Tibial nerve (tissue), 4 donors: ENCODE measurements at places on chromosomes 11 and 22. TPM values are rescaled to one million over a fixed set of nuclear protein-coding genes. Genes with fewer than 3 reads are reported as not detected.

Gene MISFA
- total RNA-seq = not detected

Gene HEPACAM
- total RNA-seq = 18.4 TPM

Gene NPTXR
- total RNA-seq = 7.6 TPM

Gene F2
- total RNA-seq = not detected

Gene OR52H1
- not detected for total RNA-seq

Gene HEPHL1
- not detected for total RNA-seq

Gene INS
- total RNA-seq = not detected

Gene MOGAT2
- total RNA-seq = not detected

Gene CBLIF
- total RNA-seq = not detected

Gene ANO5
- total RNA-seq = 1.0 TPM

DNA sequence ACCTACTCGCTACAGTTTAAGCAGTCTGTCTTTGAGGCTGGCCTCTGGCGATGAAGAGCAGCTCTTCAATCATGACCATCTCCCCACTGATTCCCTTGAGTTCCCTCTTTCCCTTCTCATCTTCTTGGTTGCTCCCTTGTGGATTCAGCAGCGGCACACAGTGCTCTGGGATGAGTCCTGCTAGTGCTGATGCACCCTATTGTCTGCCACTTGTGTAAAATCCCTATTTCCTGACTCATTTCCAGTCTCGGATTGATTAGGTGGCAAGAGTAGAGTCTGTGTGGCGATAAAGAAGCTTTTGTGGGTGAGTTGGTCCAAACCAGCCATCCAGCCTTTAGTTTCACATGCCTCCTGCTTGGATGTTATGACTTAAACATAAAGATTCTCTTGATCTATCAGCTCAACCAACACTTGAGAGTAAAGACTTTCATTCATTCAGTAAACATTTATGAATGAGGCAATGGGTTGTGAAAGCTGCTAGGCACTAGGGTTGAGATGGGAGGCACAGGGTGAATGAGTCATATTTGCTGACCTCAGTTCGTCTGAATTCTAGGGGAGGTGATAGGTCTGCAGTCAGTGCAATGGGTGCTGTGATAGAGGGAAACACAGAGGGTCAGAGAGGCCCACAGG, 219.4 kb upstream of the RAG2 start:
- no peak for DNase-seq

GRCh38 chr11:12235080-12235479, 124.7 kb downstream of the MICAL2 start:
- no peak for DNase-seq

- DNase-seq = no peak
Observed at GRCh38 chr11:81359476-81359875, 1374.2 kb downstream of the FAM181B start.

DNA sequence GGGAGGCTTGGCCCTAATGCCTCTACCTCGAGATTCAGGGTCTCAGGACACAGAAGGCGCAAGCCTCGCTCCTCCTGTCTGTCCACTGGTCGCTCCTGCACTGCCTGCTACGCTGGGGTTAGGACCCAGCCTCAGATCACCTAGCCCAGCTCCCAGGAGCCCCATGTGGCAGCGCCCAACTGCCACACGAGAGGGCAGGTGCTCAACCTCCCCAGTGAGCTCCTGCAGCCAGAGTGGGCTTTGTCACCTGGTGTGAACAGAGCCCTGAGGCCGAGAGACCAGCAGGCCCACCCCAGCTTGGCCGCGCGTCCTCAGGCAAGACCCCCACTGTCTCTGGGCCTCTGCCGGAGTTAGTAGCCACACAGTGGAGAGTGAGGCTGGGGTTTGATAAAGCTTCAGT, 21.7 kb upstream of the PPARA start:
- DNase-seq = no peak

GRCh38 chr11:94526645-94527438, 14.6 kb downstream of the C11orf97 start:
- no peak for DNase-seq

DNA sequence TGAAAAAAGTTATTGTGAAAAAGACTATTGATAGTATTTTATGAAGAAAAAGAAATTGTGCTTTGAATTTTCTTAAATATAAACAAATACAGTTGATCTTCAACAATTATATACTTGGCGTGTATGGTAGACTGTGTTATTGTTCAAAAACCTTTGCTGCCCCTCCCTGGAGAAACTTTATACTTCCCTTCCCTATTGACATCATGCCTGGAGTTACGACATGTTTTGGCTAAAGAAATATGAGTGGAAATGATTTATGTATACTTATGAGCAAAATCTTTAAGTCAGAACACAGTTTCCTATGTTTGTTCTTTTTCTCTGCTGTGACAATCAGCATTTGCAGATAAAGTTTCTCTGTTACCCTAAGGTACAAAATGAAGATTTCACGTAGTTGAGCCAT, 243.8 kb downstream of the TMEM135 start:
- DNase-seq = peak; percentile 38

DNA sequence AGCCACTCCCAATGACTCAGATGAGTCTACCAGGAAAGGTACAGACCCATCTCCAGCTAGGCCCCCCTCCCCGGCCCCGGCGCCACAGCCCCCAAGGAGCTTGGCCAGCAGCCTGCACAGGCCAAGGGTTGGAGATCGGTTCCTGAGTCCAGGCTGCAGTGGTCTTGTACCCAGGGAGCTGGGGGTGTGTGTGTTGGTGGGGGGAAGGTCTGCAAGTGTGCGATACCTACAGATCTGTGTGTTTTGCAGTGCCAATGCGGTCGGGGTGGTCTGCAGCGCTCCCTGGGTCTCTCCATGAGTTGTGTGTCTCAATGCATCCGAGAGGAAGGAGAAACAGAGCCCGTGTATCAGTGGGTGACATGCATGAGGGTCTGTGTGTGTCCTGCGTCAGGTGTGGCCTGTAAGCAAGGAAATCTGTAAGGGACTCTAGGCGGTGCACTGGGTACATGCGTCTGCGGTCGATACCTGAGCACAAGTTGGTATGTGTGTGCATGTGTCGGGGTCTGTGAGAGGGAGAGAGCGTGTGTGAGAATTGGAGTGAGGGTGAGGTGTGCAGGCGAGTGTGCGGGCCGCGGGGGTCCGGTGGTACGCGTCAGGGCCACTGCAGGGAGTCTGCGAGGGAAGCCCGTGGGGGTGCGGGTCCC, 645 bp downstream of the CDC42BPG start:
- no peak for DNase-seq

- no peak for DNase-seq
Observed at GRCh38 chr11:66967670-66968425, 7.3 kb upstream of the C11orf86 start.

DNA sequence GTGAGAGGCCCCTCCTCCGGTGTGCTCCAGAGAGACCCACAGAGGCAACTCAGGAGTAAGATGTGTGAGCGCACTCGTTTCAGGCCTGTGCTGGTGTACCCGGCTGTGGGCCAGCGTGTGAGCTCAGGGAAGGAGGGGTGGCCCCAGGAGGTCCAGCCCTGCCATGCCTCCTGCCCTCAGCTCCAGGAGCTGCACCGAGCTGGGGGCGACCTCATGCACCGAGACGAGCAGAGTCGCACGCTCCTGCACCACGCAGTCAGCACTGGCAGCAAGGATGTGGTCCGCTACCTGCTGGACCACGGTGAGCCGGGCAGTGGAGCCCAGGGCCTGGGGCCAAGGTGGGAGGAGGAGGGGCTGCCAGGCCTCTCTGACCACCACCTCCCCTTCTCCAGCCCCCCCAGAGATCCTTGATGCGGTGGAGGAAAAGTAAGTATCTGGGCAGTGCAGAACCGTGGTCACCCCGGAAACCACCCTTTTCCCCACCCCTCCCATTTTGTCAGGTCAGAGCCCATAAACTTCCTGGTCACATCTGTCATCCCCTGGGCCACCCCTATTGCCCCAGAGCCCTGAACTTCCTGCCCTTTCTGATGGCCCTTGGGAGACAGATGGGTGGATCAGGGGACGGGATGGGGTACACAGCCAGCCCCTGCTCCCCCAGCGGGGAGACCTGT, 2.5 kb upstream of the MDK start:
- DNase-seq = no peak

- no peak for DNase-seq
Observed at GRCh38 chr22:42368379-42369249, 63.6 kb downstream of the NFAM1 start.

- no peak for DNase-seq
Observed at GRCh38 chr11:329886-330253, 9.2 kb upstream of the IFITM3 start.

- DNase-seq = no peak
Observed at GRCh38 chr11:130383344-130384211, 44.8 kb downstream of the ADAMTS8 start.

DNA sequence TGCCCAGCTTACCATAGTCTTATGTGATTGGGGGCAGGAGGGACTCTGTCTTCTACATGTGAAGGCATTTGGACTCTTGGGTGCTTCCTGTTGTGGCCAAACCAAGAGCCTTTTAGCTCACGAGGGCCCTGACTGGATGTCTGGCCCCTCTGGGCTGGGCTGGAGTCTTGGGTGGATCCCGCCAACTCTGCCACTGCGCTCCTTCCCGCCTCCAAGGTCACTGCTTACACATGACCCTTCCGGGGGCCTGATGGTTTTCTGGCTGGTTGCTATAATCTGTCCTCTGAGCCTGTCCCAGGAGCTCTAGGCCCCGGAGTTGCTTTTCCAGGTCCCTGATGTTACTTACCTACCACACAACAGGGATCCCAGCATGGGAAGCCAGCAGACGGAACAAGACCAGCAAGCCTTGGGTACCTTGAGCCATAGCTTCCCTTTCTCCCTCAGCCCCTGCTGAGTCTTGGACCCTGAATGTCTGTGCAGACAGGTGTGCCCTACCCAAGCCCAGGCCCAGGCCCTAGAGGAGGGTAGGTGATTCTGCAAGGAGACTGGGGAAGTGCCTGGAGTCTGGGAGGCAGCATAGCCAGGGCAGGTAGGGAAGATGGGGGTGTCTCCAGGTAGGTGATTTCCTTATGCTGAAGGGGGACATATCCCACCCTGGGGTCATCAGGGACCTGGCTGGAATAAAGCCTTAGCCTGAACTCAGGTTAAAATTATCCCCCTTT, 100.3 kb downstream of the TSPAN18 start:
- no peak for DNase-seq

DNA sequence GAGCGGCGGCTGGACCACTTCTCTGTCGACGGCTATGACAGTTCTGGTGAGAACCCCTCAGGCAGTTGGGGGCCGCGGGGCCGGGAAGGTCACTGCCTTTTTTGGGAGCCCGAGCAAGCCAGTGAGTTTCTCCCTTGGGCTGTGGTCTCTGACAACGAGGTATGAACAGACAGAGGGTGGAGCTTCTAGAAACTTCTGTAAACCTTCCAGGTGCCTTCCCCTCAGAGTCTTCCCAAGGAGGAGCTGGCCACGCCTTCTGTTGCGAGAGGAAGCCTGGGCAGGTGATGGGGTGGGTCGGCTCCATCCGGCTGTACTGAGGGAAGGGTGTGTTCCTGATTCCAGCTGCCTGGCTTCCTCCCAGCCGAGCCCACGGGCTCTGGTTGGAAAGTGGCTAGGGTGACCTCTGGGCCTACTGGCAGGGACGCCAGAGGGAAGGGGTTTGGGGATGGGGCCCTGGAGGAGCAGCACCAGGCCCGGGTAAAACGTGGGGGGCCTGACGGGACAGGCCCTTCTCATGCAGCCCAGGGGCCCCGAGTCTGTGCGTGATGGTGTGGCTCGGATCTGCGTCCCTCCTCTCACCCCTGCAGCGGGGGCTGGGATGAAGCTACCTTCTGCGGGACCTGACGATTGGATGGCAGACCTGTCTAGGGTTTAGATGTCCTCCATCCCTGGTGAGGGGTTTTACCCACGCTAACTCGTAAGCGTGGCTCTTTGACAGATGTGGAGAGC, 110.8 kb downstream of the KCNQ1OT1 start:
- peak; percentile 2 for DNase-seq

GRCh38 chr11:21026685-21027084, 357.3 kb downstream of the NELL1 start:
- DNase-seq = no peak

DNA sequence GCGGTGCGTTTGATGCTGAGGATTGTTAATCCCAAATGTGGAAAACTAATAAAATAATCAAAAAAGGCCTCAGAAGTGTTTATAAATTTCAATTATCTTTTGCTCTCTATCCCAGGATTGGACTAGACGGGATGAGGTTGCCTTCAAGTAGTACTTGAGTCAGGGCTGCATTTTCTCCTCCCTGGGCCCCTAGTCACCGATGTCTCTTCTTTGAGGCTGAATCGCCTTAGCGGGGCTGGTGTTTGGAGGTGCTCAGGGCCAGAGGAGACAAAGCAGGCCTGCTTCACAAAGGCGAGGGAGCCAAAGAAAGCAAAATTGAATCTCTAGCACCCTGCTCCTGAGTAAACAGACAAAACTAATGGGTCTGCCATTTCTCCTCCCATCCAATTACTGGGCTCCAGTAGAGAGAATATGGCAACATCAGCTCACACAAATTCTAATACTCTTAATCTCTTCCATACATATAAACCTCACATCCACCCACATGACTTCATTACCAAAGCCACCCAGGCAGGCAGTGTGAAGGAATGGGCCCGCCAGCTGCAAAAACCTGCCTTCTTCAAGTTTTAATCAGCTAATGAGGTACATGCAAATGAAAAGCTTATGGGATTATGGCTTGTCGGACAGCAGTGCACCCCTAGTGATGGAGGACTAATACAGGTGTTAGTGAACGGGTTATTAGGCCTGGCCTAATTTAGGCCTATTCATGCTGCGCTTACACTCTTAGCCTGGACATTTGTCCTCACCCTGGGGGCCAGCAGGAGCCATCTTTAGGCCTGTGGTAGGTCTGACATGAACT, 52.7 kb upstream of the HTATIP2 start:
- no peak for DNase-seq

- no peak for DNase-seq
Observed at GRCh38 chr11:119320776-119321524, 4.0 kb upstream of the MCAM start.

DNA sequence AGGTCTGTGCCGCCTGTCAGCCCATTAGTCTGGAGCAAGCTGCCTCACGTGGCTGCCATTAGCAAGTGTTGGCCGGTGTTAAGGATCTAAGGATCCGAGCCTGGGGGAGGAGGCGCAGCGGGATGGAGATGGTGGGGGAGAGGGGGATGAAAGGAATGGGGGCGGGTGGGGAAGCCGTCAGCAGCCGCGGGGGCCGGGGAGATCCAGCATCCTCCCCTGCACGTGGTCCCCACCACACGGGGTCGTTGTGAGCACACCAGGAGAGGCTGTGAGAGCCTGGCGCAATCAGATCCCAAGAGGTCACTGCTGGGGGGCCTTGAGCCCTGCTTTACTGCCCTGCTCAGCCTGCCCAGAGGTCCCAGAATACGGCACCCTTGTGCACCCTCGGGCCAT, 7.3 kb downstream of the CABP7 start:
- no peak for DNase-seq

- DNase-seq = no peak
Observed at GRCh38 chr11:8063324-8063723, 17.7 kb upstream of the TUB start.

DNA sequence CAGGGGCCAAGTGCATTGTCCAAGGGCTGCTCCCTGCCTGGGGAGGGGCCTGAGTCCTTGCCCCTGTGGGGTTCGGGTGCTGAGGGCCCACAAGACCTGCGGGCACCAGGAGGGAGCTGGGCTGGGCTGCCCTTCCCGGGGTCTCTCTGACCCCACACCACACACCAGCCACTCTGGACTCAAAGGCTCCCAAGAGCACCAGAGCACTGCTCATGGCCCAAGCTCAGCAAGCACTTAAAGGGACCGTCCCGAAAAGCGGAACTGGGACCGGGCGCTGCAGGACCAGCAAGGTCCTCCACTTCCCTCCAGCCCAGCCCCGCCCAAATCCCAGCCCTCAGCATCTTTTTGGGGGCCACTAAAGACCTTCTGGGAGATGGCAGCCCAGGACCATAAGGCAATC, 5.3 kb downstream of the LSP1 start:
- DNase-seq = no peak
